ENCODE measurements at places on chromosomes 5 and 9.

GRCh38 chr9:89488131-89488530 is 9.8 kb downstream of the SEMA4D start:
- peak; percentile 1 for DNase-seq

GRCh38 chr5:135834639-135835529 is at the start of gene SLC25A48:
TSS of gene SLC25A48 (plus strand) at chr5:135834663. CDS start at chr5:135834848, 185 bp downstream.
- no peak for DNase-seq

GRCh38 chr5:77163453-77163852 is 47.0 kb upstream of the PDE8B start:
- no peak for DNase-seq

DNA sequence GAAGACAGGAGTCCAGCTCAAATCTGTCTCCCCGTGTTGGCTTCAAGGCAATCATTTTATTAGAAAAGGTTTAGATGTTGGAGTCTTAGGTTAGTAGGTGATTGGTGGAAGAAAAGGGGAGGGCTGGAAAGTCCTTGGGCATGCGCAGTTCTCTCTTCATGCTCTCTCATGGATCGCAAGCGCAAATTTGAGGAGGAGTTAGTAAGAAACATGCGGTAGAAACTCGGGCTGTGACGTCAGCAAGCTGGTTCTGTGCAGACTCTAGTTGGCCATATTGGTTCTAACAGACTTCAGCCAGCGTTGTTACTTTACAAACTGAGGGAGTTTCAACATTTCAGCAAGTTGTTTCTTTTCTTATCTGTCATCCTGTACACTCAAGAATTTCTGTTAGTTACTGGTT is 392.2 kb downstream of the CDK5RAP2 start:
- DNase-seq: no peak

GRCh38 chr9:115103746-115104477 is 14.0 kb downstream of the TNC start:
- no peak for DNase-seq
